ENCODE measurements at places on chromosomes 12 and 14.

GRCh38 chr12:94458877-94459727 is 565 bp downstream of the CEP83 start:
- DNase-seq: no peak

GRCh38 chr14:86462193-86462753 is 932.3 kb downstream of the FLRT2 start:
- DNase-seq: no peak

GRCh38 chr14:54659365-54659764 is 92.4 kb downstream of the SAMD4A start:
- no peak for DNase-seq

DNA sequence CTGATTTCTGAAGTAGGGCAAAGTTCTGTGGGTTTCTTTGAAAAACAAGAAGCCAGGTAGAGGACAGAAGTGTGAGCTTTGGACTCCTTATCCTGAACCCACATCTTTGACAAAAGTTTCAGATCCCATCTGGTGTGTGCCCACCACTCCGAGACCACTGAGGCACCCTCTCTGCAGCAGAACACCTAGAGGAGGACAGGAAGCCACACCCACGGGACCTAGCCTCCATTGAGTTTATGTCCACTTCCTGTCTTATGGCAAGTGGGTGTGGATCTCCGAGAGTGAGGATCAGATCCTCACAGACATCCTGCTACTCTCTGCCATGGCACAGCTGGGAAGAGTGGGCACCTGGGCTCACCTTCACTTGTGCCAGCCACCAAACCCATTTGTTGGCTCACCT is 16.8 kb upstream of the OR6S1 start:
- DNase-seq: no peak

GRCh38 chr12:12996209-12996608 is 3.9 kb downstream of the HEBP1 start:
- no peak for DNase-seq

GRCh38 chr14:60760644-60761364 is 26.2 kb downstream of the MNAT1 start:
- no peak for DNase-seq

DNA sequence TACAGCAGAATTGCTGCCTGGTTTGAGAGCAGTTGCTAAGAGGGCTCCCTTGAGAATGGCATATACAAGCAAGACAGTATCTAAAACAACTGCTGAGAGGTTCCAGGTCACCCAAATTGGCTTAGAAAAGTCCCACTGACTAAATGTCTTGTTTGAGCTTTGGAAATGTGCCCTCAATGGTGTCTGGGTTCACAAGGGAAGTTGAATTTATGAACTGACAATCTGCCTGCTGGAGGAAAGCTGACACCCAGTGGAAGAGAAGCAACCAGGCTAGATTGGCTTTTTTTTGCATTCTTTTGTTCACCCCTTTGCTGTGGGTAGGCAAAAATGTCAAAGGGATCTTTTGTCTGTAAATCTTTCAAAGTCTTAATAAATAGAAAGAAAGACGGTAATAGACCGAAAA is 44.6 kb upstream of the NPFF start:
- no peak for DNase-seq

- no peak for DNase-seq
Measured at GRCh38 chr12:22860926-22861325, 236.0 kb downstream of the ETNK1 start.

DNA sequence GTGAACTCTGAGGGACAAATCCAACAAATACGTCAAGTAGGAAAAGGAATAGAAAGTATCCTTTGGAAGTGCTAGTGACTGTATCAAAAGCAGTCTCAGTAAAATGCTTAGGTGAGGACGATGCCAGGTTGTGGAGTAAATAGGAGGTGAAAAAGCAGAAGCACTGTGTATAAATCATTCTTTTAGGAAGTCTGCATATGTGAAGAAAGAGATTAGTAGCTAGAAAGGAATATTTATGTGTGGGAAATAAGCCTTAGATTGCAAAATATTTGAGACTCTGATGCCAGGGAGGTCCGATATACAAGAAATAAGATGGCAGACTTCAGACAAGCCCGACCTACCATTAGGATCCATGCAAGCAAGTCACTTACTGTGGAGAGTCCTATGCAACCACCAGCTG is 7.9 kb downstream of the CEP128 start:
- no peak for DNase-seq

DNA sequence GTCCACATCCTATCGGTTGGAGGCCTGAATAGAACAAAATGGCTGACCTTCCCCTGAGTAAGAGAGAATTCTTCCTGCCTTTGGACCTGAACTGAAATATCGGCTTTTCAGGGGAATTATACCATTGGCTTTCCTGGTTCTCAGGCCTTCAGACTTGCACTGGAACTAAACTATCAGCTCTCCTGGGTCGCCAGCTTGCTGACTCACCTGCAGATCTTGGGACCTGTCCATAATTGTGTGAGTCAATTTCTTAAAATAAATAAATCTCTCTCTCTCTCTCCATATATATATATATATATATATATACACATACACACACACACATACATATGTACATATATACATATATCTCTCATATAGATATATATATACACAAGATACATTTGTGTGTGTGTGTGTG is 41.6 kb downstream of the KCNK10 start:
- no peak for DNase-seq

DNA sequence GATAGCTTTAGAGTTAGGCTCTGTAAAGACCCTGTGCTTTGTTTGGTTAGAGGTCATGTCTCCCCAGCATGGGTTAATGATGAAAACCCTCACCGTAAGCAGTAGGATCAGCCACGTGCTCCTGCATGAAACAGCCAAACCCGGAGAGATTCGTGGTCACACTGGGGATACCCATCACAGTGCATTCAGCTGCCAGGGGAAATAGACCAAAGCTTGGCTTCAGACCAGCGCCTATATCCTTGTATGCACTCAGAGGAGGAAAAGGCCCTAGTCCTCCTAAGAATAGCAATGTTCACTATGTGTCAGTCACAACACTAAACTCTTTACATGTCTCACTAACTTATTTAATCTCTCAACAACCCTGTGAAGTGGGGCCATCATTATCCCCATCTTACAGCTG is 16.3 kb downstream of the SPX start:
- DNase-seq: no peak

DNA sequence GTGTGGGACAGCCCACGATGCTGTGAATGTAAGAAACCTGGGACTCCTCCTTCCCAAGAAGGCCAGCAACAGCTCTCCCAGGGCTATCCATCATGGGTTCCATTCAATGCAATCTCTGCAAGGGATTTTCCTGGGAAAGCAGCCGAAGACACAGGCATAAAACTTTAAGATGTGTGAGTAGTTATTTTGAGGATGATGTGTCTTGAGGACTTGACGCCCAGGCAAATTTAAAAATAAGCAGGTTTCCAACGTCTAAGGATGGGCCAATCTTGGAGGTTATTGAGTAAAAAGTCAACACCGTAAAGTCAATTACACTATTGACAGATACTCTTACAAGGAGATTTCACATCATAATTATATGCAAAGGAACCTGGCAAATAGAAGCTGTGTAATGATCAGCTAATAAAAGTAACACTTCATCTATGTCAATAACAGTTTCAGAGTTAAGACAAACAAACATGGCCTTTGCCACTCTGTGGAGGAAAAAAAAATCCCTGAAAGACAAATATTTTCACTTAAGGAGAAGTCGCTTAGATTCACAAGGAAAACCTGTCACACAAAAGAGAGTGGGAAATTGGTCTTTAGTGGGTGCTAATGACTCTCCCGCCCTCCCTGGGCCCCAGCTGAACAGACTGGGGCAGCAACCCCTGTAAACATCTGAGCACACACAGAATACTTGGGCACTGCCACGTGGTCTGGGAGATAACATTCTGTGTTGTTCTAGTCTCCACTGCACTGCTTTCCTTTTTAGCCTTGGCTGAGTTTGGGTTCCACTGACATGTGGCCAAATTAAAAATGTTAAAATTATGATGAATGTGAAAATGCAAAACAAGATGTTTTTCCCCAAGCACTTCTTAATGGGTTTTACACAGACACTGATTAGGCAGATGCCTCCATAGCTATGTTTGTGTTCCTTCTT is 240.9 kb downstream of the FOXN3 start:
- no peak for DNase-seq

GRCh38 chr14:55107766-55108554 is 21.1 kb upstream of the LGALS3 start:
- DNase-seq: no peak

GRCh38 chr12:51025338-51025835 is 797 bp downstream of the SLC11A2 start:
- no peak for DNase-seq

DNA sequence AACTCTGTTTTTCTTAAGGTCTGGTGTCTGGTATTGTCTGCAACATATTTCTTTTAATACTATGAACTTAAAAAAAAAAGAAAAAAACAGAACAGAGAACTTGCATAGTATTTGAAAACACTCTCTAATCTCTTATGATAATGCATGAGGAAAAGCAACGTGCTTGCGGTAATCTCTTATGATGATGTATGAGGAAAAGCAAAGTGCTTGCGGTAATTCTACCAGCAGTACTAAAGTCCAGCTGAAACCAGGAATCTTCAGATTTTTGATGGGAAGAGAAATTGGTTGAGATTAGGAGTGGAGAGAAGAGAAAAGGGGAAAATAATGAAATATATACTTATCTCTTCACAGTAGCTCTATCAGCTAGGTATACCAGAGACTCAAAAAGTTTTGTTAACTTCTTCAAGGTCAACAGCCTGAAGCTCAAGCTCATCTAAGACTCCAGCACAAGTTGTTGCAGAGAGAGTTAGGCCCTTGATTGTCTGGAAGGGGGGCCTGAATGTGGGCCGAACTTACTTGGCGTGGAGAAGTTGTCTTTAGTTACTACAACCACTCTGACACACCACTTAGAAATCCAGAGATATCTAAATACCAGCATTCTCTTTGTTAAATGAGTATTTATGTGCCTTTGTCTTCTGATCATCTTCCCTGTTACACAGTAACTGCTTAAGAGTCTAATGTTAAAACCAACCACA is 240.4 kb downstream of the PRKD1 start:
- DNase-seq: no peak

DNA sequence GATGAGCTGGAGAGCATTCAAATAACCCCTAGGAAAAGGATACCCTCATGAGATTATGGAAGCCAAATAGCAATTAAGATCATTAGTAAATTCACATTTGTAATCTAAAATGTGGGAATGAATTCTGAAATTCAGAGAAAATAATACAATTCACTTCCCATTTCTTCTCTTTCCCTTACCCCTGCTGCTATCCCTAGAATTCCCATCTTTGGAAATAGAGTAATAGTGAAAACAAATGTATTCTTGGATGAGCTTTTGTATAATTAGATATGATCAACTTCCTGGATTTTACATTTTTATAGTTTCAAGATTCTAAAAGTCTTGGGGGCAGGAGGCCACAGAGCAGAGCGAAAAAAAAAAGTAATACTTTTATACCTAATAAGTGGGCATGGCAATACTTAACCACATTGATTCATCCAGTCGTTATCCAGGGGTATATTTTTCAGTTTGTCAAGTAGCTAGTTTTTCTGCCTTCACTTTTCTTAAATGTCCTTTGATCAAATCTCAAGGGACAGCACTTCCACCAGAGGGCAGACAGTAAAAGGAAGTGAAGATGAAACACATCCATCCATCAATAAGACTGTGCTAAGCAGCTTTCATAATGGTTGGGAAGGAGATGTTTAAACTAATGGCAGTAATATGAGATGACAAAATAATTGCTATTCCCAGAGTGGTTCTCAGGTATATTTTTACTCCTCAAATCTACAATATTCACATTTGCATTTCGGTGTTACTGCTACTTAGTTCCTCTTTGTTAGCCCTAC is 401.3 kb downstream of the DIO2 start:
- DNase-seq: no peak

GRCh38 chr14:26463136-26463535 is 134.7 kb downstream of the NOVA1 start:
- DNase-seq: no peak

DNA sequence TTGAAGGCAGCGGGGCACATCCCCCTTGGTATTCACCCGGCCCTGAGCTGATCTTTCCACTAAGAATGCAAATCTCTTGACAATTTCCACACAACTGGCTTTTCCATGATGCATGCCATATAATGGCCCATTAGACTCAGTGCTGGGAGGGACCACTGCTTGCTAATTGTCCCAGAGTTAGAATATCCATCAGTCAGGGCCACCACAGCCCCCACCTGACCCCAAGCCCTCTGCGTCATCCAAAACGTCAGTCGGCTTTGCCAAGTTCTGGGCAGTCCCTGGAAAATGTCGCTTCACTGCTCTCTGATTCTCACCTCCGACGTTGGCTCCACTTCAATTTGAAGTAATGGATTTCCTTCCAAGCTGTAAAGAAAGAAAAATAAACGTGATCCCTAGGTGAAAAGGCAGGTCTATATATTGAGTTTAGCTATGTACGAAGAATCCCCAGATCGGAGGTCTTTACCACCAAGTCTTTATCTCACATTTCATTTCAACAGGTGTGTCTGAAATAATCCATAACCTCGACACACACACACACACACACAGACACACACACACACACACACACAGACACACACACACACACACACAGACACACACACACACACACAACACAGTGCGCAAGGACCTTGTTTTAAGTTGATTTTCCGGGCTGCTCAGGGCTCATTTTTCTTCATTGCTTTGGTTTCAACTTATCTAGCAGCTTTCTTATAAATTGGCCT is 165.5 kb upstream of the NOS1 start:
- DNase-seq: no peak

- no peak for DNase-seq
Measured at GRCh38 chr12:53756300-53757100, 4.7 kb upstream of the CISTR start.

DNA sequence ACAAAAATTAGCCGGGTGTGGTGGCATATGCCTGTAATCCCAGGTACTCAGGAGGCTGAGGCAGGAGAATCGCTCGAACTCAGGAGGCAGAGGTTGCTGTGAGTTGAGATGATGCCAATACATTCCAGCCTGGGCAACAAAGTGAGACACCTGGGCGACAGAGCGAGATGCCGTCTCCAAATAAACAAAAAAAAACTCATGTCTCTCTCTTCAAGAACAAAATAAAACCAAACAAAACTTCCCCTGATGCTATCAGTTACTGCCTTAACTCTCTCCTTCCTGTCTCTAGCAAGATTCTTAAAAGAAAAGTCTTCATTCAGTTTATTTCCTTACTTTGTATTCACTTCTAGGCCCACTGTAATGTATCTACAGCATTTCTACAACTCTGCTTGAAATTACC is 20.8 kb downstream of the KLHL28 start:
- no peak for DNase-seq

DNA sequence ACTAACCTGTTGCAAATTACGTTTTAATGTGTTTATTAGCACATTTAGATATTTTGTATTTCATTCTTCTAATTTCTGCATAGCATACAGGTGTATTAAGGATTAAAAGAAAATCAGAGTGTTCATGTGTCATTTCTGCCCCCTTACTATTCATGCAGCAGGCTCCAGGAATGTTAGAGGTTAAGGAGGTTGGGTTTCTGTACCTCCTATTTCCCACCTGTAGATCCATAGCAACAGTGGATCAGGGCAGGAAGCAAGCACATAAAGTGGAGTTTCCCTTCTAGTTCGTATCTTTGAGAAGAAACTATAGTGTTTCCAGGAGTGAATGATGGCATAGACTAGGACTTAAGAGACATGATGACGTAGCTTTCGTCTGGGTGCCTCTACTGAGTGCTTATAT is 18.9 kb downstream of the JKAMP start:
- DNase-seq: no peak

Data from activated CD4-positive, alpha-beta T cell treated with anti-CD3 and anti-CD28 coated beads, Interleukin-2, amount 50 U/mL, for 24 hours (primary cell).